ENCODE measurements at places on chromosomes 4 and X. TPM values are rescaled to one million over a fixed set of nuclear protein-coding genes. Genes with fewer than 3 reads are reported as not detected.

The VCX3A gene
- not detected for total RNA-seq

The PNMA3 gene
- 12.6 TPM for total RNA-seq

The MAGEB10 gene
- not detected for total RNA-seq

The ODAM gene
- not detected for total RNA-seq

The RPS6KA6 gene
- total RNA-seq = 16.3 TPM

The RRH gene
- total RNA-seq = 0.41 TPM

The SLC6A14 gene
- not detected for total RNA-seq

The ADRA2C gene
- 3.7 TPM for total RNA-seq

The NSUN7 gene
- total RNA-seq = 11.0 TPM

The HDX gene
- total RNA-seq = 11.4 TPM

The VCX gene
- not detected for total RNA-seq

The GYG2 gene
- total RNA-seq = 4.1 TPM

The UGT2A1 gene
- total RNA-seq = not detected

The S100G gene
- not detected for total RNA-seq

The CCDC120 gene
- 1.6 TPM for total RNA-seq
